ENCODE measurements at places on chromosomes 7 and 10.

GRCh38 chr10:118488710-118489497 is 106.5 kb downstream of the PRLHR start:
- DNase-seq, result no peak

DNA sequence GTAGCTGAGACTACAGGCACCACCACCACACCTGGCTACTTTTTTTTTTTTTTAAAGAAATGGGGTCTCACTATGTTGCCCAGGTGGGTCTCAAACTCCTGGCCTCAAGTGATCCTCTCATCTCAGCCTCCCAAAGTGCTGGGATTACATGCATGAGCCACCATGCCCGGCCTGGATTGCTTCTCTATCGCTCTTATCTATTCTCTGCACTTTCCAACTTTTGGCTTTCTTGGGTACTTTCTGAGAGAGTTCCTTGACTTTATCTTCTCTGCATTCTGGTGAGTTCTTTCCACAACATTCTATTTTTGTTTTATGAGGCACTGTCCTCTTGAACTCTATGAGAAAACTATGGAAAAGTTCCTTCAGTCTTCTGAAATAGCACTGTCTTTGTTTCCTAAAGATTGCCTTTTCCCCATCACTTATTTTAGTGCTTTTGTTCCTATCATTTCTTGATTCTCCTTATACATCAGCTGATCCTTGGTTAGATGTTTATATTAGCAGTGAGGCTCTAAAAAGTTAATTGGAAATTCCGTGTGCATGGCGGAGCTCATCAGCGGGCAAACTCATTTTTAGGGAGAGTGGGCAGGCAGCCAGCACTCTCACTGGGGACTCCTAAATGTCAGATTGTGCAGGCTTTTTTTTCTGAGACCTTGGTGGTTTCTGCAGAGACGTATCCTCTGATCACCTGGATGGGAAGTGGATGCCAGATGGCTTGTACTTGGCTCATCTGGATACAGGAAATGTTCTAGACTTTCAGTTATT is 43.9 kb downstream of the HIP1 start:
- no peak for DNase-seq

GRCh38 chr7:2201686-2202360 is 30.9 kb downstream of the MAD1L1 start:
- DNase-seq, result no peak

GRCh38 chr10:94344522-94345122 is 18.1 kb downstream of the NOC3L start:
- no peak for DNase-seq

DNA sequence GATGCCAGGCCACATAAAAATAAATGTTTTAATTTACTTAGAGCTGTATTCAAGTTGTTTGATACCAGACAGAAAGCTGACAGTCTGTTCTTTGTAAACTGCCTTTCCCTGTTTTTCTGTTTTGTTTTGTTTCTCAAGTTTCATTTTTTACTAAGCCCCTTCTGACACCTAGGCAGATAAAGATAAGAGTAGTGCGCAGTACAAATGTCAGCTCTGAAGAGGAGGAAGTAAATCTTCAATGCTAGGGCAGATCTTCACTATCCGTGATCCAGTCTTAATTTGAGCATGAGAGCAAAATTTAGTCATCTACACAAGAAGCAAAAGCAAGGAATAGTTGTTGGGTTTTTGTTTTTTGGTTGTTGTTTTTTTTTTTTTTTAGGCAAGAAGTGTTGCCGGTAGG is 27.3 kb downstream of the MTURN start:
- DNase-seq, result no peak

GRCh38 chr7:76257973-76258372 is 44.5 kb upstream of the HSPB1 start:
- no peak for DNase-seq

DNA sequence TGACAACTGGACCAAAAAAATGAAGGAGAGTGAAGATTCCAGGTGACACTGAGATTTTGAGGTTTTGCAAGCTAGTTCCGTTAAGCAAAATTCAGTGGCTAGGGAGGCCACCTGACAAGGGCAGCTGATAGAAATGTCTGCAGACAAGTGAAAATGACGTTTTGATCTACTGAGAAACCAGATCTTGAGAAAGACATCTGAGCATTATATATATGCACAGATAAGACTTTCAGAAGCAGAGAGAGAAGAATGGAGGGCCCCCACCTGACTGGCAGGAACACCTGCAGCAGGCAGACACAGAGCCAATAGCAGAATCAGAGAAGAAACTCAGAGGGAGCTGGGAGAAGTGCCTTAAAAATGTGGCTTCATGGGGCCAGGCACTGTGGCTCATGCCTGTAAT is 76.1 kb upstream of the LRGUK start:
- DNase-seq, result no peak

- DNase-seq, result no peak
Observed at GRCh38 chr7:66682350-66683093, 53.8 kb downstream of the KCTD7 start.

DNA sequence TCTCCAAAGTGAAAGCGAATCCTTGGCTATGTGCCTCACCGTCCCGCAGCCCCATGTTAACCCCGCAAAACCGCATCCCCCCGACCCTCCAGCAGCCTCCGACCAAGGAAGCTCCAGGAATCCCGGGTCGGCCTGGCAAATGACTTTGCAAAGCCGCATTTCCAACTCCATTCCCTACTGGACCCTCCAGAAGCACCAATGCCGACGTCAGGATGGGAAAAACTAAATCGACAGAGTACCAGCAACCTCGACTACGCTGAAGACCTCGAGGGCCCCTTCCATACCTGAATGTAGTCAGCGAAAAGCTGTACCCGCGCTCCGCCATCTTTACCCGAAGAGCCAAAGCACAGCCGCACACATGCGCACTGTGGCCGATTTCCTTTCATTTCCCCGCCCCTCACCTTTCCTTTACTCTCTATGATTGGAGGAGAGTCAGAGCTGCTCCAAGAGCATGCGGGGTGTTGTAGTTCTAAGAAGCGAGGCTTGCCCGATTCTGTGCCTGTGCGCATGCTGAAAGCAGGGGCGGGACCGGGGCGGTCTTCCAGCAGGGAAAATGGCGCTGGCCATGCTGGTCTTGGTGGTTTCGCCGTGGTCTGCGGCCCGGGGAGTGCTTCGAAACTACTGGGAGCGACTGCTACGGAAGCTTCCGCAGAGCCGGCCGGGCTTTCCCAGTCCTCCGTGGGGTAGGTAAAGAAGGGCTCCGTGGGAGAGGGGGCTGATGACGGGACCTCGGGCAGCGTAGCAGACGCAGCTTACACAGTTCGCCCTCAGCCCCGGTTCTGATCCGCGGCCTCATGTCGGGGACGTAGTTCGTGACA is at the start of the genes MRPL32 and PSMA2:
Gene MRPL32, plus strand, starts transcription at position 543 of the 818 bp plus-strand sequence. Its CDS starts 11 bp downstream, at position 554.
Gene PSMA2, minus strand, starts transcription at position 341 of the 818 bp plus-strand sequence. Its CDS starts 16 bp downstream, at position 325.
- DNase-seq, result peak; percentile 85

DNA sequence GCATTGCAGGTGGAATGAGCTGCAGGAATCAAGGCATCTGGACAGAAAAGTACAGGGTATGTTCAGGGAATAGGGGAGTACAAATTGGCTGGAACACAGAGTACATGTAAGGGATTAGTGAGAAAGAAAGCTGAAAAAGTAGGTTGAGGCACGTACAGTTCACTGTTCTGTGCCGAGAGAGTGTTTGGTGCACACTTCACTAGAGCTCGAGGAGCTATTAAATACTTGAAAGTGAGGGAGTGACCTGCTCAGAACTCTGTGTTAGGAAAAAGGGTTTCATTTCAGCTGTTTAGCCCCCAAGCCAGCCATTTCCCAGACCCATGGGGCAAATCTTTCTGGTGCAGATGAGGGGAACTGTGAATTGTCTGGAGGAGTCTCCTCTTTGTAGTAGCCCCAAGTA is 115.2 kb downstream of the TBXAS1 start:
- no peak for DNase-seq

- DNase-seq, result no peak
Observed at GRCh38 chr7:141430455-141431139, 120.6 kb upstream of the AGK start.

DNA sequence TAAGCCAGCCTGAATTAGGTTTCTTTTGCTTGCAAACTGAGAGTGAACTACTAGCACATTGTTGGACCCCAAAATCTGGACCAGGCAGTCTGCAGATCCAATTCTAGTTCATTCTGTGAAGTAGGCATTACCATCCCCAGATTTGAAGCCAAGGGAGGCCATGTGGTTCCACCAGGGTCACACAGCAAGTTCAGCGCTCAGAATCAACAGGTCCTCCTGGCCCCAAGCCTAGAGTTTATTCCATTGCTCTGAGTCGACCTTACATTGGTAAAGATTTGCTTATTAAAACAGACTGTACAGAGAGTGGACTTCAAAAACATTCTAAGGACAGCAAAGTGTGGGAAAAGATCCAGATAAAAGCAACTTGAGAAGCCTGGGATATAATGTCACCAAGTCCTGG is 50.9 kb downstream of the AFAP1L2 start:
- no peak for DNase-seq

DNA sequence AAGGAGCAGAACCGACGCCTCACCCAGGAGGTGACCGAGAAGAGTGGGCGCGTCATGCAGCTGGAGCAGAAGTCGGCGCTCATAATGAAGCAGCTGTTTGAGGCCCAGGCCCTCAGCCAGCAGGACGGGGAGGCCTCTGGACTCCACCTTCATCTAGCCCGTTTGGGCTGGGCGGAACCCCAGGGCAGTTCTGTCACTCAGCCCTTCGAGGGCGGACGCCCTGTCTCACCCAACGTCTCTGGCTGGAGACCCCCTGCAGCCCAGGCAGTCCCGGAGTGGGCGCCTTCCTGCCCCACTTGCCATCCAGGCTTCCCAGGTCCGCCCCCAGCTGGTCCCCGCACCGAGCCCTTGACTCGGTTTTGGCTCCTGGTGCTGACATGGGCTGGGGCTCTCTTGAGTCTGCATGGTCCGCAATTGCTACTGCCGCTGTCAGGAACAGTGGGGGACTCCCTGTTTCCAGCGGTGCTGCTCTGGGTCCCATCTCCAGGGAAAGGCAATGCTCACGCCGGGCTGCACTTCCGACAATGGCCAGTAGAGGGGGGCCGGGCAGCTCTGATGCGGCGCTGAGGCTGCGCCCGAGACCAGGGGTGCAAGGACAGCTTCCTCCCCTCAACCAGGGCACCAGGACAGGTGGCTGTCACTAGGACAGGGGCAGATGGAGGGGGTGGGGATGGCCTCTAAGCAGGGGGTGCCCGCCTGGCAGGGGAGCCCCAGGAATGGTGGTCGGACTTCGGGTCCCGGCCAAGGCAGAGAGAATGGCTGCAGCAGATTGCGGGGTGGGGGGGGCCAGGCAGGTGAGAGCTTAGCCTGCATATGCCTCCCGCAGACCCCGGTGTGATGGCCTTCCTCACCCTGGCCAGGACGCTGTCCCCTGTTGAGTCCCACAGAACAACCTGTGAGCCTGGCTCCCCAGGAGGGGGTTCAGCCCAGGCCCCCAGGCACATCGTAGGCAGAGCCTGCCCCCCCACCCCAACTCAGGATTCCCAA is 71.2 kb upstream of the KCTD7 start:
- peak; percentile 58 for DNase-seq

DNA sequence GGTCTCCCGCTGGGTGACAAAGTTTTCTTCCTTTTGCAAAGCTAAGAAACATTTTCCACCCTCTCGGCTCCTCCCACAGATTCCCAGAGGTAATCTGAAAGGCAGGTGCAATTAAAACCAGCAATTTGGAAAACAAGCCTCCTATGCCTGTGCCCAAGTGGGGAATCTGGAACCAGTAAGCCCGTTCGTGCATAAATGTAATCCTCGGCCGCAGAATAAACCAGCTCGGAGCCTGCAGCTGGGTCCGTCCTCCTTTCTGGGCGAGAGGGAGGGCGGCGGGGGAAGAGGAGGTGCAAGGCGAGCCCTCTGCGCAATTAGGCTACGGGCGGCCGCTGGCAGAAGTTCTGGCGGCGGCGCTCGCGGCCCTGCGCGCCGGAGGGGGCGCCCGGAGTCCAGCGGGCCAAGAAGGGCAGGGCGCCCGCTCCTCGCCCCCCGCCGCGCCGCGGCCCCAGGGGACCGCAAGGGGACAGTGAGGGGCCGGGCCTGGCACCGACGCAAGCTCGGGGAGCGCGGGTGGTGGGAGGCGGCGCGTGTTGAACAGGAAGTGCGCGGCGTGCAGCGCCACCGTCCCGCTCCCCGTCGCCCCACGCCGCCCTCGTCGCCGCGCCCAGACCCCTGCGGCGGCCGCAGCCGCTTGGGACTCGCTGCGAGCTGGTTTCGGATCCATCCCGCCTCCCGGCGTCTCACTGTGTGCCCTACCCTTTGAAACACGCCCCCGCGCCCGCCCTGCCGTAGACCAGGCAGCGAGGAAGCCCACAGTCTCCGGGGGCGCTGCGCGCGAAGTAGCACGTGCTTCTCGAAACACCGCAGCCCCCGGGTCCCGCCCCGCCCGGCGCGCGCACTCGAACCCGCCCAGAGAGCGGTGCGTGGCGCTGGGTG is at the start of gene PRKAG2:
Gene PRKAG2, minus strand, starts transcription at position 217 of the 879 bp plus-strand sequence. CDS start 495 bp downstream, outside the sequence.
- peak; percentile 41 for DNase-seq

DNA sequence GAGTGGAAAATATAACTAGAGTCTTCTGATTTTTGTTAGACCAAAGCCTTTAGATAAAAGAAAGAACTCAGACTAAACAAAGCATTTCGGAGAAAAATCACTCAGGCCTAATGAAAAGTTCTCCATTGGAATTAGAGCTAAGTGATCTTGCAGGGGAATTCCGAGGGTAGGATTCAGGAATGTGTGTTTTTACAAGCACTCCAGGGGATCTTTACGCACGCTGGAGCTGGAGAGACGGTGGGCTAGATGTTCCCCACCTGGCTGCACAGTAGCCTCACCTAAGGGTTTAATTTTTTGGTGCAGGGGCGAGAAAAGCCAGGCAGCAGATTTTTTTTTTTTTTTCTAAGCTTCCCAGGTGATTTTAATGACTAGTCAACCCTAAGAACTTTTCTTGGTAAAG is 7.9 kb upstream of the PAPSS2 start:
- DNase-seq, result no peak

DNA sequence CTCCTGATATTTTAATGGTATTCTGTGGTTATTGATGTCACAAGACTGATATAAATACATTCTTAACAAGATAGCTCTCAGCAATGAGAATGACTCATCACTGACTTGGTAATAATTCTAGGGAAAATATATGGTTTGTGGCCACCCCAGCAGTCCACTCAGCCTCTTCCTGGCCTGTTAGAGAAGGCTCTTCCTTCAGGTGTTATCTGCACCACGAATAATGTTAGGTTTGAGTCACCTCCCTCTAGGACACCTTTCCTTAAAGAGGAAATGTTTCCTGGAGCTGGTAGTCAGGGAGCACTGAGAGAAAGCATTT is 163.3 kb downstream of the SVIL start:
- DNase-seq, result no peak

- DNase-seq, result no peak
Observed at GRCh38 chr7:157635148-157635500, 298.3 kb downstream of the DNAJB6 start.

GRCh38 chr10:127979566-127979965 is 72.7 kb downstream of the PTPRE start:
- no peak for DNase-seq

DNA sequence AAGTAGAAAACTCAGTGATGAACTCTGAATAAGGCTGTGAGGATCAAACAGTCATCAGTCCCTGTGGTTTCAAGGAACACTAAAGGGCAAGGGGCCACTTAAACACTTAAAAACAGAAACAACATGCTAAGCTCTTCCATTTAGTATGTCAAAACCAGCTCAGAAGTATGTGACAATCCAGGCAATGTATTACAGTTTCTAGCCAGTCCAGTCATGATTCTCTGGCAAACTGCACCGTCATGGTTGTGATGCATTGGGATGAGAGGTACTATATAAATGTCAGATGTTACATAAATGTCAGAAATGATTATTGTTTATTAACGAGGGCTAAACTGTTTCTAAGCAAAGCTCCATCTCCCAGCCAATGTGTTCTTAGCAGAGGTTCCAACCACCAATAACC is 4.7 kb upstream of the CREB5 start:
- DNase-seq, result no peak

Data from stimulated activated CD8-positive, alpha-beta memory T cell treated with anti-CD3 and anti-CD28 coated beads, Interleukin-7, amount 100 ng/mL, for 1 hour (primary cell).